Pulmonary artery endothelial cell (primary cell): ENCODE measurements at places on chromosomes 3 and 15.

- no peak for DNase-seq
Observed at GRCh38 chr3:162780313-162780712, 1283.7 kb downstream of the OTOL1 start.

- no peak for DNase-seq
Observed at GRCh38 chr15:87312221-87312620, 944.3 kb downstream of the NTRK3 start.

GRCh38 chr3:42742688-42743087 is 30.4 kb downstream of the CCDC13 start:
- DNase-seq: no peak

- no peak for DNase-seq
Observed at GRCh38 chr3:171658841-171659240, 151.4 kb downstream of the PLD1 start.

DNA sequence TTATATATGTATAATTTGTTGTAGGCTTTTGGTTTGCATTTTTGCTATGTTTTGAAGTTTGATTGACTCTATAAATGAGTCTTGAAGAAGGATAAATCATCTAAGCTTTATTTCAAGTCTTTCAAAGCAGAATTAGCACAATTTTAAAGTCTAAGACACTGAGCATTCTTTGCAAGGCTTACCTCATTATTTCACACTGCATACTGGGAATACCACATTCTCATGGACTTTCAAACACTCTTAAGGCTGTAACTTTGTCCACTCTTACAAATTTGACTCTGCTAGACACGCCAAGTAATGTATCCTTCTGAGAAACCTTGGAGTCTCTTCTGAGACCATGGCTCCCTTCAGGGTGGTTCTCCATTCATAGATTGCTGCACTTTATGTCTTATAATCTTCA is 281.3 kb upstream of the COL8A1 start:
- no peak for DNase-seq

DNA sequence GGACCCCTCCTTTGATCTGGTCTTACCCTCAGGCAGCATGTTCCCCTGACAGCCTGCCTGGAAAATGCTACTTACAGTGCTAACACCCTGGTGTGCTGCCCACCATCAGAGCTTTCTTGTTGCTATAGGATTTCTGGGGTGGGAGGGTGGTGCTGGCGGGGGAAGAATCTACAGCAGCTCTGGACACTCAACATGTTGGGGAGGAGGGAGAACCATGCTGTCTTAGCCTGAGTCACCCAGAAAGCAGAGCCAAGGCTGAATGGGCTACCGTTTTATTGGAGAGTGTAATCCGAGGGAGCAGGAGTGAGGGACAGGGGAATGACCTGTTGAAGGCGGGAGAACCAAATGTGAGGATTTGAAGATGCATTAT is 45.6 kb downstream of the MFSD1 start:
- DNase-seq: no peak

GRCh38 chr15:89778861-89779260 is 2.7 kb downstream of the MESP2 start:
- DNase-seq: no peak
